ENCODE measurements at places on chromosomes 16 and 17.

GRCh38 chr16:62445909-62446308 lies 409.7 kb upstream of the CDH8 start:
- DNase-seq = no peak

GRCh38 chr17:40122999-40123810 lies 1.4 kb downstream of the MSL1 start:
- peak; percentile 68 for DNase-seq

DNA sequence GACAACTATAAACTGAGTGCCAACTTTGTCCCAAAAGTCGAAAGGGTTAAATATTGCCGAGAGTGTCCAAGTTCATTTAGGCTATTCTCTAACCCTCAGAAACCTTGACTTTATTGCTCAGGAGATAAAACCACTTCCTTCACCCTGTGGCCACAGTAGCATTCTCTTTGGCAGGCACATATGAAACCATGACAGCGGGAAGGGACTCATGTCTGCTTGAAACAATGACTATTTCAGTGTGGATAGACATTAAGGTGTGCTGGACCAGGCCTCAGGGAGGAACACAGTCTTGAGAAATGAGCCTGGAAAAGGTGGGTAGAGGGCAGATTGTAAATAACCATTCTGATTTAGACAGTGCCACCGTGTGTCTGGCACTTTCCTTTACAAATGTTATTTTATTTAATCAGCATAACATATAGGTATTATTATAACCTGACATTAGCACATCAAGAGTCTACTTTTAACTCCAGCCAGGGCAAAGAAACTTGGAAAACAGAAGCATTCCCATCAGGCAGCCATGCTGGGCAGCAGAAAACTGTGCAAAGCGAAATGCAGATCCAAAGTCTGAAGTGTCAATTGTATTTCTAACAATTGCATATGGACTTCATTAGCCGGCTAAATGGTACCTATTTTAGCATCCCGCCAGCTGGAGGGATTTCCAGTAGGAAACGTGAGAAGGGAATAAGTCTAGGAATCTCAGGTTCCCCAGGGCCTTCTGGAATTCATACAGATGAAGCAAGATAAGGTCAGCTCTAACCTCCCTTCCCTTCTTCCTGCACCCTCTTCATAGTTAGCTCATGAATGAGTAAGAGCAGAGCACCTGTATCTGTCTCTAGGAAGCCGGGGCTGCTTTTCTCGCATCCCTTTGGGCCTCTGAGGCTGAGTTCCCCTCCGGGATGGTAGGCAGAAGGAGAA lies 212.8 kb upstream of the ELAC2 start:
- DNase-seq = no peak

GRCh38 chr17:82215095-82215971 lies 2.7 kb upstream of the CCDC57 start:
- DNase-seq = no peak

DNA sequence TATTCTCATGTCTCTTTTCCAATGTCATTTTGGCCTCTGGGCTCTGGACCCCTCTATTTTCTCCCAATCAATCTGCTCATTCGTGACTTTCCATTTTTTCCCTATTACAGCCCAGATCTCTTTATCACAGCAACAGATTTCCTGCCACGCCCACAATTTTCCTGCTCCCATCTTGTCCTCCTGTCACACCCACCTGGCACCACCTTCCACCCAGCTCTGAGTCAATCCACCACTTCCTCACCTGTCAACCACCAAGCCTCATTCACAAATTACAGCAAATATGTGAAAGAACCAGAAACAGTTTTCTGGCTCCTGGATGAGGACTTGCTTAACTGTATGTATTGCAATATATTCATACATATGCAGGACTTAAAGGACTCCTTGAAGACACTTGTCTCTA lies 311.3 kb downstream of the GRIN2A start:
- no peak for DNase-seq

GRCh38 chr17:59315866-59316265 lies 15.6 kb upstream of the YPEL2 start:
- DNase-seq = no peak

DNA sequence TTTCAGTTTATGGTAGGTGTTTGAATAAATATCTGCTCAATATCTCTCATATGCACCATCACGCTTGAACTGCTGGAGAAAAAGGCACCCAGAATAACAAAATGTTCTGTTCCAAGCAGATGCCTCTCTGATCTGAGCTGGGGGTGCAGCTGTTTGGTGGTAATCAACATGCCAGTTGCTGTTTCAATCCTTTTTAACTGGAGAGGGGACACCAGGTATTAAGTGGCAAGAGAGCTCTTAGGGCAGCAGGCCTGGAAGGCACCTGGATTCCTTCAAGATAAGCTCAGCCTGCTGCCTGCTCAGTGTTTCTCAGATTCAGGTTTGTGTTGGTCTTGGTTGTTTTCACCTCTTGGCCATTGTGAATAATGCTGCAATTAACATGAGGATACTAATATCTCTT lies 27.2 kb upstream of the VAT1L start:
- no peak for DNase-seq

DNA sequence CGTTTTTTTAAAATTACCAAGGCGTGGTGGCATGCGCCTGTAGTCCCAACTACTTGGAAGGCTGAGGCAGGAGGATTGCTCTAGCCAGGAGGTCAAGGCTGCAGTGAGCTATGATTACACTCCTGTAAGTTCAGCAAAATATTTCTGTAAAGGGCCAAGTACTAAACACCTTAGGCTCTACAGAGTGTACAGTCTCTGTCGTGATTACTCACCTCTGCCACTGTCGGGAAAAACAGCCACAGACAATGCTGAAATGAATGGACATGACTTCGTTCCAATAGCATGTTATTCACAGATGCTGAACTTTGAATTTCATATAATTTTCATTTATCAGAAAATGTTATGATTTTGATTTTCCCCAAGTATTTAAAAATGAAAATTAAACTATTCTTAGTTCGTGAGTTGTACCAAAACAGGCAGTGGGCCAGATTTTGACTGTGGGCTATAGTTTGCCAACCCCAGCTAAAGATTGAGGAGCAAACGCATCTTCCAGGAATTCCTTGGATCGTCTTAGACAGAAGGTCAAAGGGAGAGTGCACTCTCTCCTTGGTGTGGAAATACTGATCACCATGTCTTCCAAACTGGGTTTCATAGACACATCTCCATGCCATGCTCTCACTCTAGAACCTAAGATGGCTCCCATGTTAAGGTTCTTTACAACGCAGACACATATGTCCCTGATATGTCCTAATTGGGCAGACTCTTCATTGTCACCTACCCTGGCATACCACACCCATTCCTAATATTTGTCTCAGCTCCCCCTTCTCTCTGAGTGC lies 89.5 kb downstream of the MARF1 start:
- DNase-seq = no peak

GRCh38 chr17:32298721-32299579 lies 33.3 kb downstream of the RHBDL3 start:
- no peak for DNase-seq

GRCh38 chr17:50168319-50168718 lies 2.5 kb downstream of the SGCA start:
- no peak for DNase-seq

DNA sequence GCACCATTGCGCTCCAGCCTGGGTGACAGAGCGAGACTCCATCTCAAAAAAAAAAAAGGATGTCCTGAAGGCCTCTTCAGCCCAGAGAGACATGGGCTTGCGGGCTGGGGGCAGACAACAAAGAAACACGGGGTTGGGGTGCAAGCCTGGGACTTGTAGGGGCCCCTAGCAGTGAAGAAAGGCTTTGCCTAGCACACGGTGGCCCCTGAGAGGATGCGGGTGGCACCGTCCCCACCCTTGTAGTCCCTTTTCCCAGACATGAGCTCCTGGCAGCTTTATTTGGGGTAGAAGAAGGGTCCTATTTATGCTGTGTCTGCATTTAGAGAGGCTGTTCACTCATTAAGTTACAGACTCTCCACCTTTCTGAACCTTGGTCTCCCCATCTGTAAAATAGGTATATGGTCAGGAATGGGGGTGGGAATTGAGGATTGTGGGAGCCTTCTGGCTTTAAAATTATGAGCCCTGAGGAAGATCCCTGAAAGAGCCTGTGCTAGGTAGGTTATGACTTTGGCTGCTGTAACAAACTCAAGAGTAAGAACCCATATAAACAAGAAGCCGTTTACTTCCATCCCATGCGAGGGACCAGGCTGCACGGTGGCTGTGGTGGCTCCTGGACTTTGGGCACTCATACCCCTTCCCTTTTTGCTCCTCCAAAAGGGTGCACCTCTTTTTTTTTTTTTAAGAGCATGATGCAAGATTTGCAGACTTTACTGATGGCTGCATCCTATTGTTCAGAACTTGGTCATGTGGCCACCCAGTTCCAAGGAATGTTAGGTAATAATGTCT lies 20.6 kb upstream of the ADGRG1 start:
- peak; percentile 26 for DNase-seq

DNA sequence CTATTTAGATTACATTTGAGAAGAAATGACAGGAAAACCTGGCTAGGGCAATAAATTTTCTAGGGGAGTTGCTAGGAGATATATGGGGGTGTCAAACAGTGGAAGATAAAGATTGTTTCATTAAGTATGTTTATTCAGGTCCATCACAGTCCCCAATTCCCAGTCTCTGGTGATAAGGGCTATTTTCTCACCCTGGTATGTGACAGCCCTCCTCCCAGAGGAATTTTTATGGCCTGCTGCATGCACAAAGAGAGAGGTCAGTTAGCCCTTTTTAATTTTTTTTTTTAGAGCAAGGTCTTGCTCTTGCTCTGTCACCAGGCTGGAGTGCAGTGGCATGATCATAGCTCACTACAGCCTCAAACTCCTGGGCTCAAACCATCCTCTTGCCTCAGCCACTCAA lies 53.6 kb upstream of the ATF7IP2 start:
- no peak for DNase-seq

GRCh38 chr16:7746941-7747340 lies 414.3 kb downstream of the RBFOX1 start:
- DNase-seq = no peak

DNA sequence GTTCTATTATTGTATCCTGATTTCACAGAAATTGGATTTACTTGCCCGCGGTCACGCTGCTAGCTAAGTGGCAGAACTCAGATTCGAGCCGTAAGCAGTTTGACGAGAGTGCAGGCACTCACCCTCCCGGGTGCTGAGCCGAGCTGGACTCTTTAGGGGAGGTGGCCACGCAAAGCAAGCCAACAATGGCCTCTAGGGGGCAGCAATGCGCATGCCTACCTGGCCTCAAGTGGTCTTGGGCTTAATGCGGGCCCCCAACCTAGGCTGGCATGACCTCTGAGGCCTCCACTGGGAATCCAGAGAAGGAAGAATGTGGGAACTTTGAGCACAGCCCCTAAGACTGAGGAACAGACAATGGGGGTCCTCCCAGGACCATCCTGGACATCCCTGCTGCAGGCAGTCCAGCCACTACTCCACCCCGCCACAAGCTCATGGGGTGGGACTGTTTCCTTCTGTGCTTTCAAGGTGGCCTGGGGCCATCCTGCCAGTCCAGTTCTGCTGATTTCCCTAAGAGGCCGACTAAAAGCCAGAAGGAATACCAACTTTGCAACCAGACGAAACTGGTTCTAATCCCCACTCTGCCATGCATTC lies 276.5 kb downstream of the XYLT1 start:
- DNase-seq = peak; percentile 64

DNA sequence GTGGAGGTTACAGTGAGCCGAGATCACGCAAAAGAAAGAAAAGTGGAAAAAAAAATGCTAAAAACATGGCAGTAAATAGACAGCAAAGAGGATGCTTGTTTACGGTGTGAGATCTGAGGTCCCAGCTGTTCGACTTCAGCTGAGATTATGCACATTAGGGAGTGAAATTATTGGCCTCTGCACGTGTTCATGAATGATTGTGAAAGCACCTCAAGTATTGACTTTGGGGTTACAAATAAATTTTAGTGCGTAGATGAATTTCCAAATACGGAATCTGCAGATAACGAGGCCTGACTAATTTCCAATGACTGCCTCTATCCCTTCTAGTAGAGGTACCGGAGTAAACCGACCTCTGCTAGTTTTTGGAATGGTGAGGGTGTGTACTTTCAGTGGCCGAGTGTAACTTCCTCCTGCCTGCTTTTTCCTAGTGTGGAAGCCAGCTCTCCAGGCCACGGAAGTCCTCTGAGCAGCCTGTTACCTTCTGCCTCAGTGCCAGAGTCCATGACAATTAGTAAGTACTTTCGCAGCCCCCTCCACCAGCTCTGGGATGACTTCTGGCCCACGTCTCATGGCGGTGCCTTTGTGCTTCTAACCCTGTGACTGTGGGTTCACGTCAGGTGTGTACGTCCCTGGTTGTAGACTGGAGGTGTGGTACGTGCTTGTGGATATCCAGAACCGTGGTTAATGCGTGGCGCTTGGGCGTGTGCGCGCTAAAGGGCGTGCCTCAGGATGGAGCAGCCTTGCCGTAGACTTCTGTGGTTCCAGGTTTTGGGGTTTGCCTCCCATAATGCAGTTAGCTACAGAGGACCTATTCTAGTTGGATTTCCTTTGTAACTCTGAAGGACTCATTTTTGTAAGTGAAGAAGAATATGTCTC lies 102.1 kb downstream of the SNX29 start:
- DNase-seq = peak; percentile 63

DNA sequence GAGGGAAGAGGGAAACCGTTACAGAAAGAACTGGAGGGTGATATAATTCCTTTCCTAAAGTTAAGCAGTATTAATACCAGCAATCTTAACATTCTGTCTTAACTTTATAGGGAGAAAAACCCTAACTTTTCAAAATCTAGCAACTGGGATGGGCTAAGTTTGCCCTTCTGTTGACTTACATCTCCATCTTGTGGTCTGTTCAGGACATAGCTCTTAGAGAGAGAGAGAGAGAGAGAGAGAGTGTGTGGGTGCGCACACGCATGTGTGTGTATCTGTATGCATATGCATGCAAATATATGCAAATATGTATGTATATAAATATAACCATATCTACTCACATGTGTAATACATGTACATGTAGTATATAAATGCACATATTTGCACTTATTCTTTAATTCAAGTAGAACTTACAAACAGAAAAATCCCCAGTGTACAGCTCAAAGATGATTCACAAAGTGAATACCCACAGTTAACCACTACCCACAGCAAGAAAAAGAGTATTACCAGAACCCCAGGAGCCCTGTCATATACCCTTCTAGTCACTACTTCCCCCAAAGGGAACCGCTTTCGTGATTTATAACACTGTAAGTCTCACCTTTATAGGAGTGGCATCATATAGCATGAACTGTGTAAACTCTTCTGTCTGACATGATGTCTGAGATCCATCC lies 46.5 kb downstream of the STX8 start:
- DNase-seq = no peak

GRCh38 chr16:88070989-88071625 lies 119.9 kb downstream of the BANP start:
- no peak for DNase-seq

DNA sequence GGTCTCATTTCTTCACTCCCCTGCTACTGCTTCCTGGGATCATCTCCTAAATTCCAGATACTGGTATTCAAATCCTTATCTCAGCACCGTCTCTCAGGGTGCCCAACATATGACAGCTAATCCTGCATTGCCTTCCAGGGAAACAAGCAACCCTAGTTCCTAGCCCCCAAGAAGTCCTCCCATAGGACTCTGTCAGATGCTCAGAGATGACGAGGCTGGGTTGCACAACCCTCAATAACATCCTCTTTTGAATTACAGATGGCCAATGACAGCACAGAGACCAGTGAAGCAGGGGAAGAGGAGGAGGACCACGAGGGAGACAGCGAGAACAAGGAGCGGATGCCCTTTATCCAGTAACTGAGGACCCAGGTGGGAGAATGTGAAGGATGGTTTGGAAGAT lies 45.0 kb upstream of the CLEC3A start:
- DNase-seq = no peak
